ENCODE measurements at places on chromosomes 3 and 15. TPM values are rescaled to one million over a fixed set of nuclear protein-coding genes. Genes with fewer than 3 reads are reported as not detected.

Gene FYCO1
- 107 TPM for total RNA-seq

Gene RLBP1
- total RNA-seq: not detected

Gene GPR176
- total RNA-seq: 1.8 TPM

Gene KBTBD13
- total RNA-seq: 8.4 TPM

Gene IL5RA
- total RNA-seq: 0.65 TPM

Gene ISLR2
- 1.3 TPM for total RNA-seq

Gene COMMD4
- total RNA-seq: 42.1 TPM

Gene EBLN2
- 0.87 TPM for total RNA-seq

Gene CYP19A1
- 0.65 TPM for total RNA-seq

Gene C2CD4B
- 2.5 TPM for total RNA-seq

Gene SRPRB
- 27.2 TPM for total RNA-seq

DNA sequence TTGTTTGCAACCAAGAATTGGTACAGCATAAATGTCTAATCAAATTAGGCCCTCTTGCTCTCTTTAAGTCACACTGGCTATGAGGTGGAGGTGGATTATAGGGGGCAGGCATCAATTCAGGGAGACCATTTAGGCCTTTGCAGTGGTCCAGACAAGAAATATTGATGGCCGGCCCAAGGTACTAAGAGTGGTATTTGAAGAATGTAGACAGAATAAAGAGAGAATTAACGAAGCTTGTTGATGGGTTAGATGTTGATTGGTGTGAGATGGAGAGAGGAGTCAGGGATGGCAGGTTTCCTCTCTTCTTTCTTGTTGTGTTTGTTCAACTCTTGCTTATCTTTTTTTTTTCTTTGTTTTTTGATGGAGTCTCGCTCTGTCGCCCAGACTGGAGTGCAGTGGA is 48.5 kb downstream of the PIK3CA start:
- no peak for DNase-seq

GRCh38 chr3:161894657-161895056 is 398.0 kb downstream of the OTOL1 start:
- no peak for DNase-seq

DNA sequence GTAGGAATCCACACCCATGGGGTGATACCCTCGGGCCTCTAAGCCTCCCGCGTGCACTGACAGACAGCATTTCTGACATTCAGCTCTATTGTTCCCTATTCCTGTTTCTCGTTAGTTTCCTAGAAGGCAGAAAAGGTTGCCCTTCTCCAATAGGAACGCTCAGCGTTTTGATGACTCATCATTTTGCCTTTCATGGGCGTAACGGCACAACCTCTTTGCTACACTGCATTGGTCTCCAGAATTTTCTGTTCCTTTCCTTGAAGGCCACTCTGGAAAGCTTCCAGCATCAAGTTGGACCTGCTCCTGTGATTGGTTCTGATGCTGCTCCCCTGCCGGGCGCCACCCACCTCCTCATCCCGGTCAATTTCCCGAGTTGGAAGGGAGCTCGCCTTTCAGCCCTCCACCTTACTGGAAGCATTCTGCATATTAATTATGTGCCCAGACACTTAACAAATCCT is 13.0 kb upstream of the TNK2 start:
- DNase-seq: no peak

DNA sequence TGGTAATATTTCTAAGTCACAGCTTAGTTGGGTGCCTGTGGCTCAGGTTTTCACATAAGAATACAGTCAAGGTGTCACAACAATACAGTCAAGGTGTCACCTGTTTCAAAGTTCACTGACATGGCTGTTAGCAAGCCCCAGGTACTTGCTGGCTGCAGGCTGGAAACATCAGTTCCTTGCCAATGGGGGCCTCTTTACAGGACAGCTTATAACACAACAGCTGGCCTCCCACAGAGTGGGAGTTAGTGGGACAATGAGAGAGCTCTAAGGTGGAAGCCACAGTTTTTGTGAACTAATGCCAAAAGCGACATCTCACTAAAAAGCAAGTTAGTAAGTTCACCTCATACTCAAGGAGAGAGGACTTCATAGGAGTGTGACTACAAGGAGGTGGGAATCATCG is 45.4 kb downstream of the GPR156 start:
- no peak for DNase-seq

DNA sequence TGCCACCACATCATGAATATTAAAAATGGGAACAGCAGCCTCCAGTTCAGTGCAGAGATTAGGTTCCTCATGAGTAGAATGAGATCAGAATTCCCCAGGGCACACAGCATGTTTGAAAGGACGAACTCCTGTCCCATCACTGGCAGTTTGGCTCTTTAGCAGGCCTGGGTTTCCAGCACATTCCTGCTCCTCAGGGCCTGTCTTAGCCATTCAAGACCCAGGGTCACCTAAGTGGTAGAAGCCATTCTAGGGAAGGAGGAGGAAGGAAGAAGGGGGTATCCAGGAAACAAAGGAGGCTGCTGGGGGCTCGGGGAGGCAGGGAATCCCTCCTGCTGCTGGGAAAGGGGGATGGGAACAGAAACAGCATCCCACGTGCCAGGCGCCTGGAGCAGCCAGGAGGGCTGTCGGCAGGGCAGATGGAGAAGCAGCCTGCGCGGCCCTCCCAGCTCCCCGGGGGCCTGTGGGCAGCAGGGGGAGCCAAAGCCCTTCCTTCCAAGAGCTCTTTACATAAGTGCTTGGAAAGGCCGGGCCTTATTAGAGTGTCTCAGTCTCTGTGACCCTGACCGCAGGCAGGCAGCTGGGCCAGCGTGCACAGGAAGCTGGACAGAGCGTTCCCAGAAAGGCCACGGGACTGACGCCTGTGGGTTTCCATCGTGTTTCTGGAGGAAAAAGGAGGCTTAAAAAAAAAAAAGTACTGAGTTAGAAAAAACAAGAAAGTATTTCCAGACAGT is 24.7 kb downstream of the LOXL1 start:
- peak; percentile 95 for DNase-seq

- peak; percentile 70 for DNase-seq
These were observed 32.5 kb downstream of the BHLHE40 start for GRCh38 chr3:5011555-5012256.

DNA sequence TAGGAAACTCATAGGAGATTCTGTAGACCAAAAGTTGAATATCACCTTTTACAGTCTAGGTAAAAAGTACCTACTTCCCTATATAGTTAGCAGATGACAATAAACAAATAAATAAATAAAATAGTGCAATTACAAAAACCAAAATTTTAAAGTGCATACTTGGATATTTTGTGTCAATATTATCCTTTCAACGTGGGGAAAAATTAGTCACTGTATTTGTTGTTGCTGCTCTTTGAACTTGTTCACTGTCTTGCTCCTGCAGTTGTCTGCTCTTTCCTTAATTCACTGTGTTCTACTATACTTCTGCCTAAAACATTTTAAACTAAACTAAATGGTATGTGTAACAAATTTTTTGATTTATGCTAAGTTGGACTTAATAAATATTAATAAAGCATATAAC is 889.0 kb downstream of the ROBO1 start:
- DNase-seq: no peak

DNA sequence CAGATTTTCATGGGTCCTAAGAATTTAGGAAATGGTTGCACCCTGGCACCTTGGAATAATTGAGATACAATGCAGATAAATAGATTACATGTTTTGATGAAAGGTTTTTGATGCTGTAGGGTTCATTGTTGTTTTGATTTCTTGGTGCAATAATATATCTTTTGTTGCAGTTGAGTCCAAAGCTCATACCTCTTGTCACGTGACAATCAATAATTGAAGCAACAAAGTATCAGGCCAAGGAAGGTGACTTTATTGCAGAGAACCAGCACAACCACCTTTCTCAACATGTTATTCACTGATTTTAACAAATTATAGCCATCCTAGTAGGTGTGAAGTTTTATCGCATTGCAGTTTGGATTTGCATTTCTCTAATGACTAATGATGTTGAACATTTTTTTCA is 285.5 kb upstream of the SLCO3A1 start:
- DNase-seq: no peak

GRCh38 chr3:97899331-97899730 is 72.9 kb downstream of the RIOX2 start:
- DNase-seq: no peak

GRCh38 chr3:185503521-185503920 is 4.7 kb upstream of the TMEM41A start:
- no peak for DNase-seq

DNA sequence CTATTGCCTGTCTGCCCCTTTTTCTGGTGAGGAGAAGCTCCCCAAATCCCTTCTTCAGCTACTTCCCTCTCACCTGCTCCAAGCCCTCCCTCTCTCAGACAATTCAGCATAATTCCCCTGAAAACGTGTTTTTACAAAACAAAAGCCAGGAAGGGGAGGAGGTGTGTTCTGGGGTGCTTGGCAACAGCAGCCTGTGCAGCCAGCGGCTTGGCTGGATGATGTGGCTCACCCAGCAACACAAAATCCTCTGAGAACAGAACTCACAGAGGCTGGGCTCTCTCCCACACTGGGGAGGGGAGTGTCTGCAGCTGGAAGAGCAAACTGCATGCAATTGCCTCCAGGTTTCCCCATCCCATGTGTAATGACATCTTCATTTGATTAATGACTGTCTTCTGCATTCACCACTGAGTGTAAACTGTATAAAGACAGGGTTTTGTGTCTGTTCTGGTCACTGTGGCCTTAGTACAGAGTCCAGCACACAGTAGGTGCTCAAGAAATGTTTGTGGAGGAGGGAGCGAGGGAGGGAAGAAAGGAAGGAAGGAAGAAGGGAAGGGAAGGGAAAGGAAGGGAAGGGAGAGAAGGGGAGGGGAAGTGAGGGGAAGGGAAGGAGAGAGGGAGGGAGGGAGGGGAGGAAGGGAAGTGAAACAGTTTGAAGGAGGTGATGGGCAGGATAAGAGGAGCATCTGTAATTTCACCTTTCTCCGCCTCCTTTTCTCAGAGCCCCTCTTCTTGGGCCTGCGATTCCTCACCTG is 70.1 kb upstream of the GLCE start:
- no peak for DNase-seq

DNA sequence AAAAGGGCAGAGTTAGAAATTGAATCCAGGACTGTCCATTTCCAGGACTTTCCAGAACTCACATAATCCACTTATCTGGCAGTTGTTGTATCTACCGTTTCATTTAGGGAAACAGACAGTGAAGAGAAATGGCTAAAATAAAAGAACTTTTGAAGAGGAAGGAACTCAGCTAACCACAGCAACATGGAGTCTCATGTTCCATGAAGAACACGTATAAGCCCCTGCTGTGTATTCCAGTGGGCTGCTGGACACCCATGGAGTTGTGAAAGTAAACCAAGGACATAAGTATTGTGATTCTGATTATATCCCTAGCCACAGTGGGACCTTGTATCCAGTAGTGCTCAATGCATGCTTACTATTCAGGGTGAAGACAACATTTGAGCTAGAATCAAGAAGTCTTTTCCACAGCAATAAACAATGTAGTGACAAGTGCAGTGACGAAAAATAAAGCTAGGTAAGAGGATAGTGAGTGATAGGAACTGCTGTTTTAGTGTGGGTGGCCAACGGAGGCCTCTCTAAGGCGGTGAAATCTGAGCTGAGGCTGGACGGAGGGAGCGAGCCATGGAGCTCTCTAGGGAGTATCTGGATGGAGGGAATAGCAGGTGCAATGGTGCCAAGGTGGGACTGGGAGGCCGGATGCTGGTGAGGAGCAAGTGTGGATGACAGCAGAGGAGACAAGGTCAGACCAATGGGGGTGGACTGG is 26.8 kb upstream of the TRH start:
- no peak for DNase-seq

Data from Right ventricle myocardium inferior (tissue), 1 donor.